ENCODE measurements at places on chromosomes 12 and 14. TPM values are rescaled to one million over a fixed set of nuclear protein-coding genes. Genes with fewer than 3 reads are reported as not detected.
A peak's percentile ranks its signal among the peaks of the same experiment; 100 is the strongest.

Gene GLT1D1
- total RNA-seq: not detected

Gene KRT72
- total RNA-seq: not detected

Gene SMAGP
- total RNA-seq: 32.5 TPM

Gene CBLN3
- 3.1 TPM for total RNA-seq

Gene ARHGDIB
- total RNA-seq: 50.8 TPM

Gene OR4K5
- not detected for total RNA-seq

Gene ENDOU
- not detected for total RNA-seq

Gene MORN3
- total RNA-seq: not detected

- no peak for DNase-seq
These were observed 390.6 kb downstream of the PAWR start for GRCh38 chr12:79300199-79300568.

DNA sequence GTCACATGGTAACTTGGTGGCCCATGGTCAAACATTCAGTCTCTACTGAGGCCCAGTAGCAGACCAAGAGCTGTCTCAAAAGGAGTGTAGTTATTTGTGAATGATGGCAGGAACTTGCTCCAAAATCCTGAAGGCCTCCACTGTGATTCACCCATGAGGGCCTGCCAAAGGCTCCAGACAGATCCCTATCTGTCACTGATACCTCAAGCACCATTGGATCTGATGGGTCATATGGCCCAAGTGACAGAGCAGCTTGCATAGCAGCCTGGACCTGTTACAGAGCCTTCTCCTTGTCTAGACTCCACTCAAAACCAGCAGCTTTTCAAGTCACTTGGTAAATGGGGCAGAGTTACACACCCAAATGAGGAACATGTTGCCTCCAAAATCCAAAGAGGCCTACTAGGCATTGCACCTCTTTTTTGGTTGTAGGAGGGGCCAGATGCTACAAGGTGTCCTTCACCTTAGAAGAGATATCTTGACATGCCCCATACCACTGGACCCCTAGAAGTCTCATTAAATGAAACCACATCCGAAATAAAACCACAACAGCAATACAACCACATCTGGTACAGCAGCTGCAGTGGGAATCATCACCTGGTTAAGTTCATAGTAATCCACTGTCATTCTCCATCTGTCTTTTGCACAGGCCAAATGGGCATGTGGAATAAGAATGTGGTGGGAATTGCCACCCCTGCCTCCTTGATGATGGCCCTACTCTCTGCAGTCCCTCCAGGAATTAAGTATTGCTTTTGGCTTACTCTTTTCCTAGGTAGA is 150.4 kb upstream of the MAX start:
- DNase-seq: no peak

GRCh38 chr12:122141911-122142725 is 31.9 kb downstream of the IL31 start:
- no peak for DNase-seq

- DNase-seq: peak; percentile 87
These were observed 10.7 kb downstream of the UBE3B start for GRCh38 chr12:109488051-109488665.

DNA sequence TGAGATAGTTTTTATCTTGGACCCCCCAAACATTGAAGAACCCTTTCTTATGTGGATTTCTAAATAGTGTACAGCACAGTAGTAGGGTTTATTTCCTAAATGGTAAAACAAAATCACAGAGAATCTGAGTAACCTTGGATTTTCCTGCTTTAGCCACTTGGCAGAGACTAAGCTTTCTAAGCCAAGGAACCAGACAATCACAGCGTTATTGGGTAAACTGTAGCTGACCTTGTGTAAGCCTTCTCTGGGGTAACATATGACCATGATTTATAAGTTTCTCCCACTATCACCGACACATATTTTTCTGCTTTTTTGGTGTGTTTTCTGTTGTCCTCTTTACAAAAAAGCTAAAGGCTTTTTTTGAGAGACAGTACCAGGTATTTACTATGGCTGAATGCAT is 136.3 kb upstream of the PZP start:
- DNase-seq: no peak

DNA sequence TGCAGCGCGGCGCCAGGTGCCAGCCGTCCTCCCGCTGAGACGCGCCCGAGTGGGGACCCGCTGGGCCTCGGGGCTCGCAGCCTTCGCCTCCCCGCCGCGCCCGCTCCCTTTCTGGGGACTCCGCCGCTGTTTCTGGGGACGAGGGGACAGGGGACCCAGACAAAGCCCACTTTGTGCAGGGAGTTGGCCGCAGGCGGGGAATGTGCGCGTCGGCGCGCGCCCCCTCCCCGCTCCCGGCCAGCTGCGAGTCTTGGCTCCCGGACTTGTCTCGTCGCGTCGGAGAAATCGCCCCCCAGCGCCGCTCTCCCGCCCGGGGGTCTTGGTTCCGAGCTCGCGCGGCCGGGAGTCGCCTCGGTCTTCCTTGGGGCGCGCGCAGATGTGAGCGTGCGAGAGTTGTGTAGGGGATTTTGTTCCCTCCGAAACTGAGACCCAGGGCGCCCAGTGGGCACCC is 717 bp downstream of the VASH1 start:
- DNase-seq: no peak

GRCh38 chr12:54958048-54958658 is 26.4 kb downstream of the TESPA1 start:
- peak; percentile 31 for DNase-seq

- no peak for DNase-seq
These were observed 29.5 kb upstream of the TMX1 start for GRCh38 chr14:51210594-51210993.

DNA sequence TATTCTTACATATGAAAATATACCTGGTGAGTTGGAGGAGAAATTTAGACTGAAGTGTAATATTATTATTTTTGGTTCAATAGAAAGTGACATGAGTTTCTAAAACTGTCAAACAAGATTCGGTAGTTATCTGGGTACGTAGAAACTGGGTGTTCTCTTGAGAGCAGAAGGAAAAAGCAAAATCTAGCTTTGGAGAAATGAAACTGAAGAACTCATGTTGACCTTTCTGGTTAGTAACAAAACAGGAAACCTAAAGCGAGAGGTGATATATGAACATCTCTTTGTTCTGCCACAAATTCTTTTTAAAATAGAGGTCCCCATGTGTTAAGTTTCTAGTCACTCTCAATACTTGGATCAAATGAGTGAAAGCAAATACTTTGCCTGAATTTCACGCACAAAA is 401.7 kb downstream of the TRHDE start:
- DNase-seq: no peak

GRCh38 chr14:102293781-102294180 is 11.2 kb downstream of the MOK start:
- DNase-seq: no peak

DNA sequence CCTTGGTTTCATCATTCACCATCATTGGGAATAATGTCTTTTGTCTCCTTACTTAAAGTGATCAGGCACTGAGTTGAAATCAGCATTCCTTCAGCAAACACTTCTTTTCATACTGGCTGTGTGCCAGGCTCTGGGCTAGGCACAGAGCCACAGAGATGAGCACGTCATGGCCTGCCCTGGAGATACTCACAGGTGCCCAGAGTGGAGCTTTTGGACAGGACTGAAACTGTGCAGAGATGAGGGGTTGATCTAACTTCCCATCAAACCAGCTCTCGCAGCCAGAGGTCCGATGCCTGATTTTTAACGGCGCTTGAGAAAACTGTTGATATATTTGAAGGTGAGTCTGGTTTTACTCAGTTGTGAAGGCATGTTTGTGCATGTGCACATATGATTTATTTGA is 43.1 kb downstream of the CACNA1C start:
- DNase-seq: no peak

DNA sequence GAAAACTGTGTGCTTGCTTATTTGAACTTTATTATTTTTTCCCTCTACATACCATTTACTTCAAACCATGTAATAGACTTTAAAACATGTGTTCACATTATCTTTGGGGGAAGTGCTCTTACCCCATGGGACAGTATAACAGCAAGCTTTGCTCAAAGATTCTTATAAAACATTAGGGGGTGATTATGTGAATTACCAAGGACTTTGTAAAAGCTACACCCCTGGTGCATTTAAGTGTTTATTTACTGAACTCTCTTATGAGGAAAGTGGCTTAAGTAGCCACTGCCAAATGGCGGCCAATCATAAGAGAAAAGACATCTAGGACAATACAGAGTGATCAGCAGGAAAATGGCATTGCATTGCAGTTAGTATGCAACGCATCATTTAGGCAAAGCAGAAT is 70.3 kb downstream of the CAPZA3 start:
- no peak for DNase-seq

DNA sequence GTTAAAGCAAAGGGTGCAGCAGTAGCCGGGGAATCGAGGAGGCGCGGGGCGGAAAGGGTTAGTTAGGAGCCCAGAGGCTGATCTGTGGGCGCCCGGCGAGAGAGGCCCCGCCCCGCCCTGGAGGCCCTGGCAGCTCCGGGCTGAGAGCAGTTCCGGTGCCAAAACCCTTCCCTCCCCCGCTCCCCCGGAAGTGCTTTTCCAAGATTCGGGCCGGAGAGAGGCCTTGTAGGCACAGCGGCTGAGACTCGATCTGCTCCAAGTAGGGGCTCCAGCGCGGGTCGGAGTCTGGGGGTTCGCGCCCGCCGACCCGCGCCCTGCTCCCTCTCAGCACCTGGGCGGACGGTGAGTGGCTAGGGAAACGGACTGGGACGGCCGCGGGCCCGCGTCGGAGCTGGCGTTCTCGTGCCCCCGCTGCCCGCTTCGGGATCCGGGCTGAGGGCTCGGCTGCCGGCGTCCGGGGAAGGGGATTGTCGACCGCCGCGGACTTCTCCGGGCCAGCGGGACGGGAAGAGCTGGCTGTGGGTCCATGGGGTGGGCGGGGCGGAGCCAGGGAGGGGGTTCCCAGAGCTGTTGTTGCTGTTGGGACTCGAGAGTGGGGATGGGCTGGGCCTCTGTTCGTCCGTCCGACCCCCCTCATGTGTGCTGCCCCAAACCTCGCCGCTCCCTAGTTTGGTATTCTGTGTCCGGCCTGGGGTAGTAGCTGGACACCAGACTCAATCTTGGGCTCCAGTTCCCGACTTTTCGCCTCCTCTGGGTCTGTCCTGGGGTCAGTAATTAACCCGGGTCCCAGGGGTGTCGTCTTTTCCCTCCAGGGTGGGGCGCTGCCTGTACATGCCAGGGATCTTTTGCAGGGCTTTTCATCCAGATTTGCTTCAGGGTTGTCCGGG is at the start of gene FRS2:
Gene FRS2 (plus strand): TSS at position 200 of the 887 bp plus-strand sequence. CDS start 98,643 bp downstream, outside the sequence.
- DNase-seq: peak; percentile 87

- DNase-seq: no peak
These were observed 12.1 kb downstream of the SYNE3 start for GRCh38 chr14:95504135-95505029.

- DNase-seq: no peak
These were observed 10.5 kb downstream of the WNT5B start for GRCh38 chr12:1639538-1639937.

GRCh38 chr12:12294215-12295005 is 27.6 kb upstream of the LRP6 start:
- DNase-seq: no peak

DNA sequence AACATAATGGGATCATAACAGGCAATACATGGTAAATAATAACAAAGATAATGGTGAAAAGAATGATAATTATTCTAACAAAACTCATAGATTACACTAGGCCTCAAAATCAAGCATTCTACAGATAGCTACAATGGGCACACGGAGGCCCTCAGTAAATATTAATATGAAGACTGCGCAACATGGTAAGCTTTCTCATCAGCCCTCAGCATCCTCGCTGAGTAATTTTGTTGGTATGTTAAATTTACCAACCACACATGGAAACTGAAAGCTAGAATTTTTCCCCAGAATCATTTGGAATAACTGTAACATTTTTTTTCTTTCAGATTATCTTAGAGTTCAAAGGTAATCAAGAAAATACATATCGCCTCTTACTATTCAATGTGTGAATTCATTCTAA is 74.2 kb upstream of the PYGL start:
- DNase-seq: no peak

DNA sequence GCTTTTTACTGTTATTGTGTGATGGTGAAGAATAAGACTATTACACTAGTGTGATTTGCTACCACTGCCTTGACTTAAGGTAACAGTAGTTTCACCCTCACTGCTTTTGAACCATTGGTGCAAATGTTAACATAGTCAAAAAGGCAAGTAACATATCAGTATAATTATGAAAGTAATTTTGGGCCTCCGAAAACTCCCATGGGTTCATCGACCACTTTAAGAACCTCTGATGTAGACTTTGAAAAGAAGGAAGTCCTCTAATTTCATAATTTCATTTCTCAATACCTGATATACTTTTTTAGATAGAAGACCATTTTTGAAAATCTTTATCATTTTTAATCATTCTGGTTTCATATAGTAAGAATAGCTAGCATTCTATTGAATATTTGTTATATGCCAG is 57.7 kb downstream of the ETNK1 start:
- DNase-seq: no peak

GRCh38 chr14:69226178-69226577 is 33.8 kb upstream of the GALNT16 start:
- DNase-seq: no peak

DNA sequence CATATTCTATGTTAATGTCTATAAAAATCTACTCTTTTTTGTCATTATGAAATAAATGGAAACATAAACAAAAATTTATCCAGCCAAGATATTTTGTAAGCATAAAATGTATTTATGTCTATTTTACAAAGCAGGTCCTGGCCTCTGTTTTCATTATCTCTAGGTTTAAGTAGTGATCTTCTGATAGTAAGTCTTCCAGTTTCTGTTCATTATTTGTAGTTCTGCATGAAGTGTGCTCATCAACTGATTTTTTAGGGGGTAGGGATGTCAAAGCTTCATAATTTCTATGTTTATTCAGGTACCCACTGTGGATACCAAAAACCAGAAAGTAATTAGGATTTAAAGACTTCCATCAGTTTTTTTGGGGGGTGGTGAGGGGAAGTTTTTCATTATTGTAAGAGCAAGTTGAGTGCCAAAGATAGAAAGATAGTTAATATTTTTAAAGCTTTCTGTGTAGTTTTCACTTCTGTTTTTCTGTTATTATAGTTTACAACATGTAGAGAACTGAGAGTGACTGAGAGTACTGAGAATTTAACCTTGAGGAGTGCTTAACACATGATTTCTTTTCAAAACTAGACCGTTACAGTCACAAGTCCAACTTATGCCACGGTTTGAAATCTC is 30.6 kb upstream of the LMO3 start:
- no peak for DNase-seq

GRCh38 chr12:22759769-22760674 is 135.1 kb downstream of the ETNK1 start:
- no peak for DNase-seq

DNA sequence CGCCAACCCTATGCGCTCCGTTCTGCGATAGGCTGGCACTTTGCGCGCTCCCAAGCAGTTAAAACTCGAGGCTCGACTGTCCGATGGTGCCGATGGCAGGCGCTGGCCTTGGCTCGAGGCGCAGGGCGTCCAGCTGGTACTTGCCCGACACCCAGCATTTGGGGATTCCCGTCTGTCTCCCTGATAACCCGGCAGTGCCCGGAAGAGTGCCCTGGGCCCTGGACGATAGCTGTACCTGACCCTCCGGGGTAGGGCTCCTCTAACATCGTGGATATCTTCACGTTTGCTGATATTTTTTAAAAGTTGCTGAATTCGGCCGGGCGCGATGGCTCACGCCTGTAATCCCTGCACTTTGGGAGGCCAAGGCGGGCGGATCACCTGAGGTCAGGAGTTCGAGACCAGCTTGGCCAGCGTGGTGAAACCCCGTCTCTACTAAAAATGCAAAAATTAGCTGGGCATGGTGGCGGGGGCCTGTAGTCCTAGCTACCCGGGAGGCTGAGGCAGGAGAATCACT is 908 bp upstream of the WIF1 start:
- no peak for DNase-seq

Data from SJSA1 (cell line).